ENCODE measurements at places on chromosomes 5 and 9.
A peak's percentile ranks its signal among the peaks of the same experiment; 100 is the strongest.

DNA sequence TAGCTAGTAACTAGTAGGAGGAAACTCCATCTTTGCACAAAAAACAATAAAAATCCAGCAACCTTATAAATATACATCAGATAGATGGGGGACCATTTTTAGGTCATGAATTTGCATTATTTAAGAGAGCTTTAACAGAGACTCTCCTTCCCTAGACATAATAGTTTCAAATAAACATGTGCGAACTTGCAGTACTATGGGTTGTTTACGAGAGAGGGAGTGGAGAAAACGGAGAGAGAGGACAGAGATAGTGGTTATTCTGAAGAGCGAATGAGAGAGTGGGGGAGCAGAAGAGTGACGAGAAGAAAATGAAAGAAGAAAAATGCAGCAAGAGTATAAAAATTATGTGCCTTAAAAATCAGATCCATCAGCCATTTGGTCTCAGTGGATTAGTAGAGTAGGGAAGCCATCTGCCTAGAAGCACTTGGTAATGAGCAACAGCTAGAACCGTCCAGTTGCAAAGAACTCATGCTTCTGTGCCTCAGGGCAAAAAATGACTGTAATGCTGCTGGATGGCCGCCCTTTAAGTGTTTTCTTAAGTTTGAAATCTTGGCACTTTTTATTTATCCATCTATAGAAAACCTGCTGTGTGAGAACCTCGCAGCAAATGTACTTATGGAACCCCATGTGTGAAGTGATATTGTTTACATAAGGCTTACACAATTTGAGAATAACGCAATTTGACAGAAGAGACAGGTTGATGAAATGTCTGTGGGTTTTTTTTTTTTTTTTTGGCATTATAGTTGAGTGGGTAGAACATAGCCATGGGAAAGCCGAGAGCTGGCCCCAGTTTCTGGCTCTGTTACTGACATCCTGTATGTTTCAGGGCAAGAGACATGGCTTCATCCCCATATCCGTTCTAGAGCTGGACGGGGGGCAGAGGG is 95.6 kb upstream of the ZNF608 start:
- DNase-seq = no peak

DNA sequence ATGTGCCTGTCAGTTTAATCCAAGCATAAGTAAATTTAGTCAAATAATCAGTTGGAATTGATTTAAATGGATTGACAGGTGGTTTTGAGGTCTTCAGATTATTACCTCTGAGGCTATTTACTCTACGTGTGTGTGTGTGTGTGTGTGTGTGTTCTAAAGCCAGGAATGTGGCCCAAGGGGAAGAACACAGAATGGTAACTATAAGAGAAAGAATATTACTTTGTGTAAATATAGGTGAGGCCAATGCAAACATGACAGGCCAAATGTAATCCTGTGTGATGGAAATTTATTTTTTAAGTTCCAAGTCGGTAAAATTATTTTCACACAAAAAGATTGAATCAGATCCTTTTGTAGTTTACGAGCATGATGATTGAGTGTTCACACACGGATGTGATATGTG is 390.0 kb downstream of the PLK2 start:
- no peak for DNase-seq

DNA sequence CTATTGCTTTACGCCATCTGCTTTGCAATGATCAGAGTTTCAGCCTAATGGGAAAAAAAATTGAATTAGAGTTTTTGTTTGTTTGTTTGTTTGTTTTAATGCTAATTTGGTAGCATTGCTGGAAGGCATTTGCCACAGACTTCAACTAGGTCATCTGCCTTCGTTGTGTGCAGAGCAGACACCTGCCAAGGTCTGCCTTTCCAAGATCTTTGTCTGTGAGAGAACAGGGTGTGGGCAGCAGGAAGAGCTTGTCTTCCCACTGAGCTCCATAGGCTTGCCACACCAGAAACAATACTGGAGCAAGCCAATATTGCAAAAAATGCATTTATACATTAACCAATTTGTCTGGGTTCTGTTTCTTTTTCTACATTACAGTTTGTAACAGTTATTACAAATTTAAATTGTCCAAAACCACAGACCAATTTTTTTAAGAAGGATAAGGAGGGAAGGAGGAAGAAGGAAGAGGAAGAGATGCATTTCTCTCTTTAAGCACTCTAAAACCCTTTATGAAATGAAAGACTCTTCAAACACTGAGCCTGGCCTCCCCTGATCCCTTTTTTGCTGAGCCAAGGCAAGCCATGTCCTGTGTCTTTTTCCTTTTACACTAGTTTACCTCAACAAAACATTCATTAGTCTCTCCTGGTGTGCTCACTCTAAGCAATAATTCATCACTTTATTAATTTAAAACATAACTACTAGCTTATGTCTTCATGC is 210.5 kb downstream of the SNX18 start:
- DNase-seq = no peak

GRCh38 chr9:123724211-123724796 is 205.6 kb downstream of the DENND1A start:
- no peak for DNase-seq

GRCh38 chr9:7174884-7175283 is 417.1 kb downstream of the KDM4C start:
- DNase-seq = no peak

GRCh38 chr5:76918539-76918938 is 34.3 kb upstream of the CRHBP start:
- no peak for DNase-seq

DNA sequence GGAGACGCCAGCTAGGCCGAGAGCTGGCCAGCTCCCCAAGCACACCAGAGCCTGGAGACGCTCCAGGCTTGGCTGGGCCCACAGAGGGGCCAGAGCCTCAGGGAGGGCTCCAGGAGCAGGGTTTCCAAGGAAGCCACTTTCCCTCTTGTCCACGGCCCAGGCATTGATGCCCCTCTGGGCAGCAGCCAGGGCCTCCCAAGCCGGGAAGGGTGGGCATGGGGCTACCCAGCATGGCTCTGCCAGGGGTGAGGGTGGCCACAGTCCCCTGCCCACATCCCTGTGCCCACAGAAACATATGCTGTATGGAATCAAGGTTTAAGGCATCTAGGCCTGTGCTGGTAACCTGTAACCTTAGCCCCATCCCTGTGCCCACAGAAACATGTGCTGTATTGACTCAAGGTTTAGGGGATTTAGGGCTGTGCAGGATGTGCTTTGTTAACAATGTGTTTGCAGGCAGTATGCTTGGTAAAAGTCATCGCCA is 1.5 kb upstream of the DPP7 start:
- no peak for DNase-seq

- no peak for DNase-seq
Measured at GRCh38 chr5:73901455-73901854, 275.5 kb downstream of the ARHGEF28 start.

DNA sequence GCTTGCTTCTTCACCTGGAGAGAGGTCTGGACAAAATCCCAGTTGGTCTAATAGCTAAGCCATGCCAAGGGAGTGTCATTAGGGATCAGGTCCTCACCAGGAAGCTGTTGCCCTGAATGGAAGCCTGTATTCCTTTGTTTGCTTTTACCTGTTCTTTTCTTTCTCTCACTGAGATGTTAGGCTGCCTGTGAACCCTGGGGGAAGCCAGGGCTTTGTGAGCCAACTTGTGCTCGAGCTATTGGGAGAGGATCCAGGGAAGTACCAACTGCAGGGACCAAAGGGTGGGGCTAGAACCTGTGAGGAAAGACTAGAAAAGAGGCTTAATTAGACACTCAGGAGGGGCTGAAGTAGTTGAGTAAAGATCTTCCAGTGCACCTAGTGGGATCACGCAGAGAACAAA is 451.2 kb upstream of the TLE4 start:
- DNase-seq = no peak

- DNase-seq = no peak
Measured at GRCh38 chr9:21761309-21761901, 41.0 kb upstream of the MTAP start.

DNA sequence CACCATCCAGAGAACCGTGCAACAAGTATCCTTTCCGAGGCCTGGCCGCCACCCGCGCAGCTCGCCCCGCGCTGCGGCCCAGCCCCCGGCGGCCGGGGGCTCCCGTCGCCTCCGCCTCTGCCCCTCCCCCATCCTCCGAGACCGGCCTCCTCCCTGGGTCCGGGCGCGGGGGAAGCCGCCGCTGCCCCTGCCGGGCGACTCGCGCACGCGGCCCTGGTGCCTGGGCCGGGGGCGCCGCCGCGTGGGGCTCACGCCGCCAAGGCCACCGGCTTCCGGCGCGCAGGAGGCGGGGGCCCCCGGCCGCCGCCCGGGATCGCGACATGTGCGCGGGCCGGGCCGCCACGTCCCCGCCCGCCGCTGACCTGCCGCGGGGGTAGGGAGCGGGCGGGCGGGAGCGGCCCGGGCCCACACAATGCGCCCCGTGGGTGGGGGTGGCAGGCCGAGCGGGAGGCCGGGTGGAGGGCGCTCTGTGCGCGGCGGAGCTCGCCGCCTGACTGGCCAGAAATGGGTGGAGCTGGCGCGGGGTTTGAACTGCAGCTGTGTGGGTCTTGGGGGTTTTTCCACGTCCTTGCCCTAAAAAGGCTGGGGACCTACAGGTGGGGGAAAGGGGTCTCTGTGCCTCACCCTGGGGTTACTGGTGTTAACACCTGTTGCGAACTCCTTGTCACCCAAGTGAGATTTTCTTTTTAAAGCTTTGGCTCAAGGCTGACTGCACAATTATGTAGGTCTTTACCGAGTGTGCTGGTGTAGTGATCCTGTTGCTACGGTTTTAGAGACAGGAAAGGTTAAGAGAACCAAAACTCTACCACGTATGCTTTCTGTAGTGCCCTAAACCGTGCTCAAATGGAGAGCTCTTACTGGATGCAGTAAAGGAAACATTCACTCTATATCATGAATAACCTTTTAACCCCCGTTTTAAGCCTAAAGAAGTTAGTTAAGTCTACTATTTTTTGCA is 32.3 kb downstream of the TNPO1 start:
- DNase-seq = peak; percentile 46

DNA sequence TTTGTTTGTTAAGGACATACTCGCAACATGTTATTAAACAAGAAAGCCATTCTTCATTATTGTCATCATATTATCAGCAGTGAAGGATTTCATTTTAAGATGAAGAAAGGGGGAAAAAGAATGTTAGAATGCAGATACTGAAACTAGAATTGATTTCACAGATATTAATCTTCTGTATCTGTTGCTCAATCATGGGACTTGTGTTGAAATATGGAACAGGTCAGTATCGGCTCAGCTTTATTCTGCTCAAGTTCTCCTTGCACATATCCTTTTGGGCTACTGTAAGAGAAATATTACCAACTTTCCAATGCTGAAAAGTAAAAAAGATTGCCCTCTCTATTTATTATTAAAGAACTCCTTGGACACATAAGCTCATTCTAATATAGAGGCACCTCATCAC is 13.8 kb upstream of the ANXA1 start:
- DNase-seq = no peak

DNA sequence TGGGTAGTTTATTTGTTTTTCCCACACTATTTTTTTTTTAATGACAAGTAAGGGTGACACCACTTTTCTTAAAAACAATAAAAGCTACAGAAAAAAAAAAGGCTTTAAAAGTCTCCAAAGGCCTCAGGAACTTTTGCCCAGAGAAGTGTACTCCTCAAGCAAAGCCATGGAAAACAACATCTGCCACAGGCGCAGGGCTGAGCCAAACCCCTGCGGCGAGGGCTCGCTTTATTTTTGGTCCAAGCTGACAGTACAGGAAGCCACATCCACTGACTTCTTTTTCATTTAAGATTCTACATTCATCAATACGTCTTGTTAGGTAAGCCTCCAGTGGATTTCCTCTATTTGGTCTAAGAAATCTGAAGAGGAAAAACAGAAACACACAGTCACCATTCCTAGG is 51.9 kb upstream of the IFNK start:
- no peak for DNase-seq

DNA sequence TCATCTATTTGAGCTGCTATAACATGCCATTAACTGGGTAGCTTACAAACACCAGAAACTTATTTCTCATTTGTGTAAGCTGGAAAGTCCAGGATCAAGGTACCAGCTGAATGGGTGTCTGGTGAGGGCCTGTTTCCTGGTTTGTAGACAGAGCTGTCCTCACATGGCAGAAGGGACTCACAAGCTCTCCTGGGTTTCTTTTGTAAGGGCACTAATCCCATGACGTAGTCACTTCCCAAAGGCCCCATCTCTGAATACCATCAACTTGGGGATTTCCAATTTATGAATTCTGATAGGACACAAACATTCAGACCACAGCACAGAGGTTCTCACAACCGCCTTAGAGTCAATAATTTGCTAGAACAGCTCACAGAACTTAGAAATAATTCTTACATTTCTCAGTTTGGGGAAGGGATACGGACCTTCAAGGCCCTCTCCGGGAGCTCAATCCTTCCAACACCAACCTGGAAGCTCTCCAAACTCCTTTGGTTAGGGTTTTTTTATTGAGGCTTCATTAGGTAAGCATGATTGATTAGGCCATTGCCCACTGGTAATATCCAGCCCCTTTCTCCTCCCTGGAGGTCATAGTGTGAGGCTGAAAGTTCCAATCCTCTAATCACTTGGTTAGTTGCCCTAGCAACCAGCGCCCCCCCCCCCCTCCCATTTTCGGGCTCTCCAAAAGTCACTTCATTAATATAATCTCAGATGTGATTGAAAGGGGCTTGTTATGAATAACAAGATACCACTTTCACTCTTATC is 7.6 kb upstream of the DNAJA1 start:
- DNase-seq = no peak

DNA sequence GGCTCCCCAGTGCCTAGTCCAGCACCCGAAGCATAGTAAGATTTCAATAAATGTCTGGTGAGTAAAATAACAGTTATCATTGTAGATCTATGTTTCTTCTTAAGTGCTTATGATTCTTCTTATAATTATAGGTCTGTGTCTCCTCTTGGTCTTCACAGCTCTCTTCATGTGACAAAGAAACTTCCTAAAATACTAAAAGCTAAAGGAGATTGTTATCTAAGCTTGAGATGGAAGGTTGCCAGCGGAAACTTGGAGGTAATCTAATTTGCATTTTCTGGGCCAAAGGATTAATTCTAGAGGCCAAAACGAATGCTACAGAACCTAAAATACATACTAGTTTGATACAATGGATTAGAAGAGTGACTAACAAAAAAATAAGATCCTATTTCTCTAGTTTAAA is 13.6 kb upstream of the ARHGAP26 start:
- no peak for DNase-seq

GRCh38 chr5:176994460-176995121 is 12.0 kb downstream of the UIMC1 start:
- DNase-seq = peak; percentile 12
